ENCODE measurements at places on chromosomes 11 and 22. TPM values are rescaled to one million over a fixed set of nuclear protein-coding genes. Genes with fewer than 3 reads are reported as not detected.

- no peak for DNase-seq
These were observed 60.4 kb downstream of the BMAL1 start for GRCh38 chr11:13338019-13338426.

GRCh38 chr22:22770280-22770871 is 117.2 kb upstream of the IGLL5 start:
- peak; percentile 58 for DNase-seq

The CD3E gene
- 2.2 TPM for polyA plus RNA-seq

DNA sequence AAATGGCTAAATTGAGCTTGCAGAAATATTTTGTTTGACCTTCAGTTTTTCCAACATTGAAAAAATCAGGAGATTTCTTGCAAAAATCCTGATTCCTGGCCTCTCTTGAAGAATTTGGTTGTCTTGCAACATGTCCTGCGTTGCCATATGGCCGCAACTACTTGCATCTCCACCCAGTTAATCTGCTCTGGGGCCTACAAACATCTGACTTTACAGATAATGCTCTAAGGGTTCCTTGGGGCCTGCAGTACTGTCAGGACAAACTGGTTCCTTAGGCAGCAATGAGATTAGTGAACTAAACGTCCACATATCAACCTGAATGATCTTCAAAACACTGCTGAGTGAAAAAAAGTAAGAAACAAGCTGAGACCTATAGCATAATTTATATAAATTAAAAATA is 36.6 kb upstream of the FEZ1 start:
- no peak for DNase-seq

GRCh38 chr22:47543447-47543846 is 781.0 kb downstream of the TBC1D22A start:
- DNase-seq: no peak

GRCh38 chr11:117466966-117467365 is 139.3 kb downstream of the CEP164 start:
- no peak for DNase-seq

Measured in adrenal gland (tissue), 19 donors.